Dorsolateral prefrontal cortex (tissue), 122 donors: ENCODE measurements at places on chromosomes 1 and 21.

GRCh38 chr1:195618287-195618686 is 990.0 kb downstream of the KCNT2 start:
- DNase-seq = no peak

GRCh38 chr1:44377925-44378784 is 23.1 kb upstream of the ERI3 start:
- peak; percentile 48 for DNase-seq

DNA sequence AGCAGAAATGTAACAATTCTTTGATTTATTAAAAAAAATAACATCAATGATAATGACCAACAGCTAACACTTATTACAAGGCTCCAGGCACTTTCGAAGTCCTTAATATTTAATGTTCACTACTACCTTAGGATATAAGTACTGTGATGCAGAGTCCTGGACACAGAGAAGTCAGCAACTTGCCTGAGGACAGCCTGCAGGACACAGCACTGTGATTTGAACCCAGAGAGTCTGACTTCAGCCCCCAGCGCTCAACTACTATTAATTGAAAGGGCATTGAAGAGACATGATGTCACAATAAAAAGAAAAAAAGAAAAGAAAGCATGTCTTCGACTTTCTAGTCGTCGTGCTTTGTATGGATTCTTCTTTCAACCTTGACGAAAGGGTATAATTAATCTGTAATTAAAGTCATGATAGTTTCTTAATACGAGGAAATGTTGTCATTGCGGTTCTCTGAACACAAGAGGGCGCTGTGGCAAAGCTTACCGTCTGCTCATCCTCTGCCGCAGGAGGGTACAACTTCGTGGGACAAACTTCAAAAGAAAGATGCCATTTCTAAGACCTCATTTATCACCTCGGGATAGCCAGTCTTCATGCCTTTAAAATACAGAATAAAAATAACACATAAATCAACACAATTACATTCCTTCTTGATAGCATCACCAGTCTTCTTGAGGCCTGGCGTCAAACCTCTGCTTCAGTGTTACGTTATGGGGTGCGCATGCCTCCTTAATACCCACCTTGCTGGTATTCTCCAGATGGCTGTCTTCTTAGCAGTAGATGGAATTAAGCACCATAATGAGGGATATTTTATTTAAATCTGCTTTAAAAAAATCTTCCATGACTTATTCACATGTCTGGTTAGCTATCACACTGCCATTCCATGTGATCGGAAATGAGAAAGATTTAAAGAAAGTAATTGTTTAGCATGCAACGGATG is 240.1 kb downstream of the DISC1 start:
- no peak for DNase-seq

- DNase-seq = no peak
These were observed 18.2 kb downstream of the RXRG start for GRCh38 chr1:165426745-165427144.

DNA sequence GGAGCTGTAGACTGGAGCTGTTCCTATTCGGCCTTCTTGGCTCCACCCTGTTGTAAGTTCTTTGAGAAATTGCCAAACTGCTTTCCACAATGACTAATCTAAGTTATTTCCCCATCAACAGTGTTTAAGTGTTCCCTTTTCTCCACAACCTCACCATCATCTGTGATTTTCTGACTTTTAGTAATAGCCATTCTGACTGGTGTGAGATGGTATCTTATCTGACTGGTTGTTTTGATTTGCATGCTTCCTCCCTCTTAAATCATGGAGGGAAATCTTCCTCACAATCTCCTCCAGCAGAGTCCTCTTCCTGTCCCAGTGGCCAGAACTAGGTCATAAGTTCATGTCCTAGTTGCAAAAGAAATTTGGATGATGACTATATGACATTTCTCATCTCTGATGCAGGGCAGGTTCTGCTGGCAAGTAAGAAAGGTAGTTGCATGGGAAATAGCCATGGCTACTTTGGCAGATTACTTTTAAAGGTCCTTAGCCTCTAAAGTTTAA is 294.0 kb downstream of the LRRC40 start:
- DNase-seq = no peak

DNA sequence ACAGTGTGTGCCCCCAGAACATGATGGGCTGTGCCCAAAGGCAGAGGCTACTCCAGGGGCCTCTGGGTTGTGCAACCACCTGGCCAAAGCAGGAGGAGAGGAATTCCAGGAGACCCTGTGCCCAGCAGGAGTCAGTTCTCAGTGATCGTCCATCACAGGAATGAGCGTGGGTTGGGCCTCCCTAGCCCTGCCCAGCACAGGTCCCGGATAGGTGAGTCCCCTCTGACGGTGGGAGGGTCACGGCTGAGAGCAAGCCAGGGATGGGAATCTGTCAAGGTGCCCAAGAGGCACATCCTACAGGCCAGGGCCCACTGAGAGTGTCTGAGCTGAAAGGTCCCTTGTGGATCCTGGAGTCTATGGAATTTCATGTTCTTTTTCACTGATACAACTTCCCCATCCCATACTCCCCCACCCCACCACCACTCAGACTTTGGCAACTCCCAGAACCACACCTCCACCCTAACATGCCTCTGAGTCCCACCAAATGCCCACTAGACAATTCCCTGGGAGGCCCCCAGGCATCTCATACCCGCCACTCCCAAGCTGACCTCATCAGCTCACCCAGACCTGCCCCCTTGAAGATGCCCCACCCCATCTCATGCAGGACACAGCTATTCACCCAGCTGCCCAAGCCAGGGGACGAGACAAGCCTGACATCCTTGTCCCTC is 3.1 kb downstream of the GJB4 start:
- DNase-seq = no peak

DNA sequence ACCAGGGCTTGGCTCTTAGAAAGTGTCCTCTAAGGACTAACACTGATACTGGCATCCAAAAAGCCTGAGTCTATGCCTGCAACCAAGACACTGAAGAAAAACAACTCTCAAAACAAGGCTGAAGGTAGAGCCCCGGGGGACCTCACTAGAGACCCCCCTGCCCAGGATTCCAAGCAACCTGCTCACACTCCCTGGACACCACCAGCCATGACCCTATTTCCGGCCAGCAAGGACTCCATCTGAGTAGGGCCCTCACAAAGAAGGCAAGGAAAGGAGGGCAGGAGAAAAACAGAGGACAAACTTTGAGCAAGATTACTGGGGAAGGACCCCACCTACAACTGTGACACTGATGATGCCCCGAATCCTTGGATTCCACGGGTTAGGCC is 343.1 kb downstream of the NPHP4 start:
- DNase-seq = no peak

DNA sequence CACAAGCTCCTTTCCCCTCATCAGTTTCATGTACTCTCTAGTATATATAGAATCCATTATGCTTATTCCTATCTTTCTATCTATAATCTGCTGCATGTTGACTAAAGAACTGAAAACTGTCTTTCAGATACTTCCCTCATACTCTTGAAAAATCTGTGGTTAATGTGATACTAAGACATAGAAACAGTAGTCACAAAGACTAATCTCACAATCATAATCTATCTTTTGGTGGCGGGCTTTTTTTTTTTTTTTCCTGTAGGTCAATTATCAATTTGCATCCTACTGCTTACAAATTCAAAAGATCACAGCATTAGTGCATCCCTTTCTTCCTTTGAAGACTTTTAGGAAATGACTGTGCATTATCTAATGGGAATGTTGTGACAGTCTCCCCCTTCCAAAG is 4.7 kb downstream of the UBR4 start:
- no peak for DNase-seq

GRCh38 chr1:189605226-189605625 is 872.4 kb downstream of the BRINP3 start:
- no peak for DNase-seq

- DNase-seq = no peak
These were observed 14.0 kb downstream of the HSF2BP start for GRCh38 chr21:43645136-43645891.

GRCh38 chr21:15063081-15063813 is 1.6 kb downstream of the NRIP1 start:
- no peak for DNase-seq

DNA sequence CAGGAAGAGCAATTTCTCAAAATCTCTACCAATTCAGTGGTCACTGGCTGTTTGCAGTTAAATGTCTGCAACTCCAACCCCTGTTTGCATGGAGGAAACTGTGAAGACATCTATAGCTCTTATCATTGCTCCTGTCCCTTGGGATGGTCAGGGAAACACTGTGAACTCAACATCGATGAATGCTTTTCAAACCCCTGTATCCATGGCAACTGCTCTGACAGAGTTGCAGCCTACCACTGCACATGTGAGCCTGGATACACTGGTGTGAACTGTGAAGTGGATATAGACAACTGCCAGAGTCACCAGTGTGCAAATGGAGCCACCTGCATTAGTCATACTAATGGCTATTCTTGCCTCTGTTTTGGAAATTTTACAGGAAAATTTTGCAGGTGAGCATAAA is 167.2 kb downstream of the CRB1 start:
- DNase-seq = no peak

DNA sequence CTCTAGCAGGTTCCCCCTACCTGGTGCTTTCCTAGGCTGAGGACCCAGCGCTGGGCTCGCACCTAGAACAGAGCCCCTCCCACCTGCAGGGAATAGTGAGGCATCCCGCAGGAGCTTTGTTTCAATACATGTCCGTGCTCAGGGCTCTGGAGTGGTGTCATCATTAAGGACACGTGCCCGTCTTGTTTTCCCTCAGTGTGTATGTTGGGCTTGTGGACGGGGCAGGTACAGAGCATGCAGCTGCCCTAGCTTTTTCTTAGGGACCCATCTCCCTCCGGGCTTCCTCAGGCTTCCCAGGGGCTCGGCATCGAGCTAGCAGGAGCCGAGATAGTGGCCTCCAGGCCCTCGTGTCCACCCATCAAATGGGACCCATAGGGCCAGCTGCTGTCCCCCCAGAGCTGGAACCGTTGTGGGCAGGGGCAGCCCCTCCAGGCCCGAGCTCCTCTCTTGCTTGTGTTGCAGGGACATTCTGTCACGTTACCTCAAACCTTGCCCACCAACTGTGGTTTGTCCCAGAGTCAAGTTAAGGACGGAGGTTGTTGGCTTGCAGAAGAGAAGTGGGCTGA is 3.9 kb downstream of the TMEM201 start:
- no peak for DNase-seq

DNA sequence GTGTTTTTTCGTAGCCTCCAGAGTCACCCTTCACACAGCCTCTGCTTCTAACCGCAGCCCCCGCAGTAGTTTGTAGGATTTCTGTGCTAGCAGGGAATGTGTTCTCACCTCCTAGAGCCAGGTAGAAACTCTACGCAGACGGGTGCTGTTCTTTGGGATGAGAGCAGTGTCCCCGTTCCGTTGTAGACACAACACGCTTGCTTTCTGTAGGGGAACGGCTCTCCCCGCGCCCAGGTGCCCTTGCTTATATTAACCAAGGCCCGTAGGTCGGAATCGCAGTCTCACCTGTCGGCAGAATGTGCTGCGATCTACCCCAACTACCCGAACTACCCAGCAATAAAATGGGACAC is 111.8 kb upstream of the NBPF11 start:
- no peak for DNase-seq

- peak; percentile 91 for DNase-seq
These were observed 14.8 kb upstream of the WASF2 start for GRCh38 chr1:27504588-27505419.

DNA sequence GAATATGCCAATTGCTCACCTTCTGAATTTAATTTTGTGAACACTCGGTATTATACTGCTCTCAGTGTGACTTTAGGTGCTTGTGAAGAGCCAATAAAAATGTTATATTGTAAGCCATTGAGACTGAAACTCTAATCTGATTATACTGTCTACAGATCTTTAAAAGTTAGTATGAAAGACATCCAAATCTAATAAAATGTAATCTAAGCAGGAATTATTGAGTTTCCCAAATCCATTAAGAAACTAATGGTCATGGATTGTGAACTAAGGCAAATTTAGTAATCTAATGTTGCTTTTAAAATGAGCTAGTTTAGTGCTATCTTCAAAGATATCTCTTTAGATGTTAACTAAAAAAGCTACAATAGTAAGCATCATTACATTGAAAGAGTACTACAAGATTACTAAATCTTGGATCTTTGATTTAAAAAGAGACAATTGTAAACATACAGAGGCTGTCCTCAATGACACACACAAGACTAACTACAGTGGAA is 1132.4 kb upstream of the B3GALT2 start:
- no peak for DNase-seq

GRCh38 chr1:246753670-246754535 is 29.7 kb downstream of the SCCPDH start:
- DNase-seq = peak; percentile 67

DNA sequence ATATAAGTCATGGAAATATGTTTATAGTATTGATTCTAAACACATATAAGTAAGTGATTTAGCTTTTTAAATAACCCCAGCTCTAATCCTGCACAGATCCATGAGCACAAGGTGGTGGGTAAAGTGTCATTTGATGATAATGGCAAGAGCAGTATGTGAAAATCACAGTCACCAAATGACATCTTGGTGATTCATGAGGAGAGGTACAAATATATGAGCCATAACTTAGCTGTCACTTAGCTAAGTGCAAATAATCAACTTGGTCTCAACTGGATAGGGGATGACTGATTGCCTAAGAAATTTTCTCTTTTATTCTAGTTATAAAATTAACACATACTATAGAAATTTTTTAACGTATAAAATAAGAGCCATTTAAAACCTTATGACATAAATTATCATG is 198.1 kb downstream of the ZZZ3 start:
- no peak for DNase-seq

GRCh38 chr1:167301355-167301754 is 80.7 kb downstream of the POU2F1 start:
- DNase-seq = no peak

- no peak for DNase-seq
These were observed 4.8 kb upstream of the FCRLA start for GRCh38 chr1:161702250-161702649.

DNA sequence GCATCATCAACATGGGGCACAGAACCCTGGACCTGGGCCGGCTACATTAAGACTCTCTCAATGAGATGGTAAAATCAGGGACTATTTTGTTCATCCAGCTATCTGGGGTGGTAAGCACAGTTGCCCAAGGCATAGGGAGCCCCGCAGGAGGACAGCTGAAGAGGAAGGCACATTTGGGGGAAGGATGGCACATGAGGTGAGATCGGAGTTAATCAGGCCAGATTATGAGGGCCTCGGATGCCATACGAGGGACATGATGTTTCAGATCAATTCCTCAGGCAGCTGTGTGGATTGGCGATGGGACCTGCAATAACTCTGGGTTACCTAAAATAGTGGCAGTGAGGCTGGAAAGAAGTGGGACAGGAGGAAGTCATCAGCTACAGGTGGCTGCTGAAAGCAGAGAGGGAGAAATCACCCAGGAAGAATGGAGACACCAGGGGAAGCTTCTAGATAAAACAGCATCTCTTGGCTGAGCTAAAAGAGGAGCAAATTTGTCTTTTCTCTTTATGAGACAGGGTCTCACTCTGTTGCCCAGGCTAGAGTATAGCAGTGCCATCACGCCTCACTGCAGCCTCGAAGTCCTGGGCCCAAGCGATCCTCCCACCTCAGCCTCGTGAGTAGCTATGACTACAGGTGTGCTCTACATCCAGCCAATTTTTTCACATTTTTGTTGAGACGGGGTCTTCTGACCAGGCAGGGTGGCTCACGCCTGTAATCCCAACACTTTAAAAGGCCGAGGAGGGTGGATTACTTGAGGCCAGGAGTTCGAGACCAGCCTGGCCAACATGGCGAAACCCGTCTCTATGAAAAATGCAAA is 21.1 kb downstream of the TOMM20 start:
- no peak for DNase-seq
